Esophagus squamous epithelium (tissue), 5 donors: ENCODE measurements at places on chromosomes 5 and 9.

DNA sequence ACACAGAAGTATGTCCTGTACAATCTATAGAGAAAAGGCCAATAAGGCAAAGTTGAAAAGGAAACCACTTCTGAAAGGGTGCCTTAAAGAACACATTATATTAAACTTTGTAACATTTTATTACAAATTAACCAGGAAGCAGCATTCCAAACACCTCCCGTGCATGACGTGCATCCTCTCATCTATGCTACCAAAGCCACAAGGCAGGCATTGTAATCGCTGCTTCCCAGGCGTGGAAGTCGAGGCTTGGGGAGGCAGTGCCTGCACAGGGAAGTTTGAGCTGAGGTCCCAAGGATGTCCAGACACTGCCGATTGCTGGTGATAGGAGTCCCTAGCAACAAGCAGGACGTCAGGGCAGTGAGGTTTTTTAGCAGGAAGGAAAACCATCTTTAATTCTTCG, 44.3 kb upstream of the BARHL1 start:
- no peak for DNase-seq

- no peak for DNase-seq
These were observed 67.0 kb downstream of the HAPLN1 start for GRCh38 chr5:83653669-83654068.

GRCh38 chr9:69046723-69047122, 11.2 kb downstream of the FXN start:
- no peak for DNase-seq

DNA sequence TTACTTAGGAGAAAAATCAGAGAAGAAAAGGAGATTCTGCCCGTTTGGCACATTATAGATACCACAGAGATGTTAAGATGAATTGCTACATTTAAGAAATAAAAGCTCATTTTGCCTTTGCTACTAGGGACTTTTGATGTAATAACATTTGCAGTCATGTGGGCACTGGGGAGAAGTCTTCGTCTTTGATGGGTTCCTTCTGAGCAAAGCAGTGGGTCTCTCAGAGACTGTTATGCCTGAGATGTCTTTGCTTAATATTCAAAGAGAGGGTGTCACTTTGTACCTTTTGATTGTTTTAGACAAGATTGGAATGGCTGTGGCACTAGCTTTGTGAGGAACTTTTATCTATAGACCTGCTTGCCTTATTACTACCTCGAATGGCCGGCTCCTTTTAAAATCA, 25.0 kb downstream of the SLC25A25 start:
- no peak for DNase-seq
